Right lung (tissue), 10 donors: ENCODE measurements at places on chromosomes 2 and 18.

DNA sequence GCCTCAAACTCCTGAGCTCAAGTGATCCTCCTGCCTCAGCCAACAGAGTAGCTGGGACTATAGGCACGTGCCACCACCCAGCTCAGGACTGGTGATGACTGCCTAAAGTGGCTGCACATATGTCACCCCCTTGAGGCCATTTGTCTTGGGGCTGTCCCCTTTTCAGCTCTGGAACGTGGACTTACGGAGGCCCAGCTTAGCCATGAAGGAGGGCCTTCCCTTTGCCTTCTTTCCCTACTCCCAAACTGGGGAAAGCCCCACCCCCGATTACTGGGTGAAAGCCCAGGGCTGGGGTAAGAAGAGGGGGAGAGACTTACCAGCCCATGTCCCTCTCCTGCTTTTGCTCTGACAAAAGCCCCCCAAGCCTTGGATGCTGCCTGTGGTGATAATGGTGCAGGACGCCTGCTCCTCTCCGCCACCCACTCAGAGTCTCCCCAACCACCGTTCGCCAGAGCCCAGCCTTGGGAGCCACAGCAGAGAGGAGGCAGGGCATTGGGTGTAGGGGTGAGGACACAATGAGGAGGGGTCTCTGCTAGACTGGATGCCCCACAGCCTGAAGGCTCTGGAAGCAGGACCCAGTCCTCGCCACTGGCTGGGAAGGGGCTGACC, 2.5 kb upstream of the DUSP2 start:
- DNase-seq = no peak

DNA sequence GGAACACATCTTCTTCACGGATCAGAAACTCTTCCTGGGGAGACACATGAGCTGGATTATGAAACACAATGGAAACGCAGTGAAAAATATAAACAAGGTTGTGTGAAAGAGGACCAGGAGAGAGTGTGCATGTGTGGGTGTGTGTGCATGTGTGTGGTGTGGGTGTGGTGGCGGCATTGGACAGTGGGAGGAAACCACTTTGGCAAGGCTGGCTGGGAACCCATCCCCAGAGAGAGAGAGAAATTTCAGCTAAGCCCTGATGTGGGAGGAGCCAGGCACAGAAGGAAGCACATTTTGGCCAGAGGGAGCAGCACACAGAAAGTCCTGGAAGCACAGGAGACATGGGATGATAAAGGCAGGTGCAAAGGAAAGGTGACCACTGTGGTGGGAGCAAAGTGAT, 147.6 kb upstream of the COPS8 start:
- no peak for DNase-seq

- DNase-seq = peak; percentile 11
These were observed 2.1 kb upstream of the CXCR1 start for GRCh38 chr2:218168635-218169462.

GRCh38 chr2:30580391-30580790, 133.3 kb downstream of the LCLAT1 start:
- no peak for DNase-seq

DNA sequence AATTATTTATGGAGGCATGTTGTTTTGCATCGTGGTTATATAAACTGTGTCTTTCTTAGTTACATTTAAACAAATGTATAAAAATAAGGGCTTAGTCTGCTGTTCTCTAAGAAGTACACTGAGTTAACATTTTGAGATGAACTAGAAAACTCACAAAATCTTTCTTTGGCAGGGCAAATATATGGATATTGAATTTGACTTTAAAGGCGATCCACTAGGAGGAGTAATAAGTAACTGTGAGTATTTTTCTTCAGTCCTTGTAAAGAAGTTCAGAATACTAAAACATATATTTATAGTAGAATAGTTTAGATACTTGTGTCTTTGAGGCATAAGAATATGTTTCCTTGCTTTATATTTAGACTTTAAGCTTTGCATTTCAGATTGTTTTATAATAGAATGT, 104.8 kb downstream of the MYO1B start:
- no peak for DNase-seq

GRCh38 chr2:86218124-86218523, 18.9 kb downstream of the MRPL35 start:
- no peak for DNase-seq

- DNase-seq = no peak
These were observed 1.9 kb downstream of the YES1 start for GRCh38 chr18:809985-810642.

GRCh38 chr18:60047556-60047955, 147.8 kb downstream of the PMAIP1 start:
- DNase-seq = no peak

DNA sequence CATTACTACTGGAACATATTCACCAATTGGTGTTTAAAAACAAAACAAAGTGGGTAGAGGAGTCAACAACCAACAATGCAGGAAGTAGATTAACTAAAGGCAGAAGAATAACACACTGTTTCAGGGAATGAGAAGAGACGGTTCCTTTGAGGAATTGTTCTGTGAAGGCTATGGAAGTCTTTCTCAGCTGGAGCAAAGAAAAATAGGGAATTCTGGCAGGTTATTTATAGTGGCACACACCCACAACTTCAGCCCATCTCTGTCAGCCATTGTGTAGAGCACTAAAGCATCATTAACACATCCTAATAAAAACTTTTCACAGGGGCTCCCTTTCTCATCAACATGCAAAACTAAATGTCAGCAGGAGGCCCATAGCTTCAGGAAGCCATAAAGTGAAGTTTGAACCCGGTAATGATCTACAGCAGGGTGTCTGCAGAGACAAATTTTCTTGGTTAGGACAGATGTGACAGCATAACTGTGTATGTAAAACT, 113.6 kb downstream of the CDH2 start:
- DNase-seq = no peak

GRCh38 chr18:49459404-49460171, 857 bp downstream of the DYM start:
- DNase-seq = no peak

- no peak for DNase-seq
These were observed 18.7 kb upstream of the IHH start for GRCh38 chr2:219079417-219079816.

- DNase-seq = no peak
These were observed 25.7 kb downstream of the SGPP2 start for GRCh38 chr2:222450021-222450420.
